ENCODE measurements at places on chromosomes 5 and 9.

- DNase-seq = peak; percentile 98
Measured at GRCh38 chr5:150656191-150657132, 4.6 kb upstream of the MYOZ3 start.

DNA sequence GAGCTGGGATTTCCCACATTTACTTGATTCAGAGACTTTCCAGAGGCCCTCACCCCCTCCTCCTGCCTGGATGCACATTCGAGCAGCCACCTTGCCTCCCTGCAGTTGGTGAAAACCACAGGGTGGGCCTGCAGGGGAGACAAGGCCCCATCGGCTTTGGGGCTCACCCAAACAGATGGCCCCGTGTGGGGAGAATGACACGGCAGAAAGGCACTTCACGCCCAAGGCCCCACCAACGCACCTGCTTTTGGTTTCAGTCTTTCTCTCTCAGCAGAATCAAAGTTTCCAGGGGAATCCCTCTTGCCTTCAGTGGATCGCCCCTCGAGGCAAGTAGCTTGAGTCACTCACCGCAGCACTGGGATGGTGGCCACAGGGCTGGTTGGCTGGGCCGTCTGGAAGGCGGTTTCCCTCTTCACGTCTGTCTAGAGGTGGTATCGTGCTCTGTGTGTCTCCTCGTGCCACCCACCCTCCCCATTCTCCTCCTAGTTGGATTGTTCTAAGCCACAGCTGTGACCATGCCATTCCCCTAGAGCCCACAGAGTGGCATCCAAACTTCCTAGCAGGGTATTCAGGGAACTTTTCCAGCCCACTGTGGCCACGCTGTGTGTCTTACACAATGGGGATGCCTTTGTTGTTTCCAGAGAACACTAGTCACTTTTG lies 31.8 kb downstream of the SEC61B start:
- DNase-seq = no peak

- DNase-seq = no peak
Measured at GRCh38 chr5:136015003-136015375, 13.8 kb upstream of the TGFBI start.

DNA sequence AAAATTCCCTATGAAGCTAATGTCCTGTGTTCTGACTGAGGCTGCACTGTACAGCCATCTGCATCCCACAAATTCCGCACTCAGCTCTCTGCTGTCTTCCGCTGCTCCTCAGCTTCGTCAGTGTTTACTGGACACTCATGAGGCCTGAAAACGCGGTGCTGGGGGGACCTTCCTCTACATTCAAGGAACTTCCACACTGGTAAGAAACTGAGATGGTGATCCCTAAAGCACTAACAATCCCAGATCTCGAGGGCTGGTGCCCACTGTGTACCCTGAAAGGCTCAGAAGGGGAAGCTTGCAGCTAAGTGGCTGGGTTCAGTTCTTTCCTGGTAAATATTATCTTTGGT lies 117.9 kb downstream of the NRG2 start:
- DNase-seq = peak; percentile 1

GRCh38 chr5:168793841-168794837 lies 215.0 kb upstream of the PANK3 start:
- DNase-seq = peak; percentile 26
